ENCODE measurements at places on chromosomes 4 and X. TPM values are rescaled to one million over a fixed set of nuclear protein-coding genes. Genes with fewer than 3 reads are reported as not detected.
A peak's percentile ranks its signal among the peaks of the same experiment; 100 is the strongest.

Gene TCEAL7
- 2.2 TPM for total RNA-seq

Gene PLK4
- 10.4 TPM for total RNA-seq

- DNase-seq = no peak
Observed at GRCh38 chr4:94889523-94889922, 131.8 kb downstream of the BMPR1B start.

GRCh38 chrX:147920161-147920666 lies 8.5 kb downstream of the FMR1 start:
- DNase-seq = no peak

- no peak for DNase-seq
Observed at GRCh38 chr4:142345924-142346323, 500.2 kb downstream of the INPP4B start.

Gene CXCL3
- total RNA-seq = 1.8 TPM

Gene ADH1C
- not detected for total RNA-seq

Gene MSX1
- 6.8 TPM for total RNA-seq

DNA sequence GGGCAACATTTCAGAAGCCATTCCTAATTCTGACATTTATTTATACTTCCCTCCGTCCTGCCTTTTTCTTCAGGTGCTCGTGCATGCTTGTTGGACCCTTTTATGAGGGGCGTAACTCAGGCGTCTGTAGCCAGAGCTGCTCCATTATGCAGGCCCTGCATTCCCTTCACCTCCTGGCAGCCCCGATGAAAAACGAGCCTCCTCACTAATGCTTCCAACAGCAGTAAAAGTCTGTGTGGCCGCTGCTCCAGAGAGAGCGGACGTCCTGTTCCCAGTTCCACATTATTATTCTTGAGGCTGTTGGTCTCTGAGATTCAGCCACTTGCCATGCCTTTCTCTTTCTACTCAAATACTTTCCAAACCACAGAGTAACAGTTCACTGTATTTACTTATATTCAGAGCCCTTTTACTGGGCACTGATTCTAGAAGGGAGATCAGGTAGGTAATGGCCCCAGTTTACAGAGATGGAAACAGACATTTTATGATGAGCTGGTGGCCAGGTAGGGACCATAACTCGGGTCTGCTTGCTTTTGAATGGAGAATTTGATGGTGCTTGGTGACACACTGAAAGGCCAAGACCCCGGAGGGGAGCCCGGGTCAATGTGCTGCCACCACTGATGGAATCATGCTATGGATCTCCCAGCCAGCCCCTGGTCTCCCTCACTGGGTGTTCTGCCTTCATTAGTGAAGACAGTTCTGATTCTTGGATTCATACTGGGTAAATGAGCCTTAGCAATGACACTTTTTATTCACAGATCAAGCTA lies 101.0 kb downstream of the GATB start:
- DNase-seq = no peak

GRCh38 chrX:46036508-46036907 lies 508.7 kb downstream of the ZNF674 start:
- DNase-seq = no peak

- no peak for DNase-seq
Observed at GRCh38 chrX:12711435-12712040, 79.7 kb upstream of the PRPS2 start.

Gene GYPE
- 3.5 TPM for total RNA-seq

- no peak for DNase-seq
Observed at GRCh38 chr4:88753658-88754571, 56.3 kb upstream of the NAP1L5 start.

- DNase-seq = no peak
Observed at GRCh38 chrX:150848914-150849365, 49.5 kb downstream of the CD99L2 start.

- no peak for DNase-seq
Observed at GRCh38 chr4:20273793-20274192, 22.1 kb downstream of the SLIT2 start.

Gene UGT2A3
- not detected for total RNA-seq

DNA sequence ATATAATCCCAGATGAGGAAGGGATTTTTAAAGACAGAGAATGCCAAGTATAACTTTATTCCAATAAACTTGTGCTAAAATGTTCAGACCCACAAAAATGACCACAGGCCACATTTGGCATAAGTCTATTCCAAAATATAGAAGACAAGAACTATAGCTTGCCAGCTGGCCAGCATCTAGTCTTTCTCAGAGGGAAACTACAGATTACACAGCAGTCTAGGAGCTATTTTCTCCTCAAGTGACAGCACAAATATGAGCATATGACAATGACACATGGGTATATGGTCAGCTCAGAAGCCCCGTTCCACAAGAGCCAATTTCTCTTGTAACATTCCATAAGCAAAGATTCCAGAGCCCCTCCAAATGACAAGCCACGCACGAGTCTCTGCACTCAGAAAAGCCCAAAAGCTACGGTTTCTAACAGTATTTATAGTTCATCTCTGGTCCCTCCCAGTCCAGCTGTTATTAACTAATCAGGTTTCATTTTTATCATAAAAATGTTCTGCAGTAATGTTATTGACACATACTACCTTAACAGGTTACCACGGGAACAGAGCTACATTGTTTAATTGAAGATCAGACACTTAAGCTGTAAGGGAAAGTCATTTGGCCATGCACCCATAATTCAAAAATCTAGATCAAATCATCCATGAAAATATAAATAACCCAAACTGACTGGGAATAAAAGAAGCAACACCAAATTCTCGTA lies 70.3 kb downstream of the RAB28 start:
- DNase-seq = no peak

GRCh38 chrX:22912616-22913015 lies 87.1 kb upstream of the DDX53 start:
- DNase-seq = no peak

GRCh38 chr4:166625018-166625637 lies 609.2 kb downstream of the SPOCK3 start:
- no peak for DNase-seq

GRCh38 chr4:41751449-41752061 lies 3.0 kb upstream of the PHOX2B start:
- DNase-seq = no peak

Gene KIF4A
- total RNA-seq = 4.3 TPM

Gene BMPR1B
- total RNA-seq = 1.3 TPM

DNA sequence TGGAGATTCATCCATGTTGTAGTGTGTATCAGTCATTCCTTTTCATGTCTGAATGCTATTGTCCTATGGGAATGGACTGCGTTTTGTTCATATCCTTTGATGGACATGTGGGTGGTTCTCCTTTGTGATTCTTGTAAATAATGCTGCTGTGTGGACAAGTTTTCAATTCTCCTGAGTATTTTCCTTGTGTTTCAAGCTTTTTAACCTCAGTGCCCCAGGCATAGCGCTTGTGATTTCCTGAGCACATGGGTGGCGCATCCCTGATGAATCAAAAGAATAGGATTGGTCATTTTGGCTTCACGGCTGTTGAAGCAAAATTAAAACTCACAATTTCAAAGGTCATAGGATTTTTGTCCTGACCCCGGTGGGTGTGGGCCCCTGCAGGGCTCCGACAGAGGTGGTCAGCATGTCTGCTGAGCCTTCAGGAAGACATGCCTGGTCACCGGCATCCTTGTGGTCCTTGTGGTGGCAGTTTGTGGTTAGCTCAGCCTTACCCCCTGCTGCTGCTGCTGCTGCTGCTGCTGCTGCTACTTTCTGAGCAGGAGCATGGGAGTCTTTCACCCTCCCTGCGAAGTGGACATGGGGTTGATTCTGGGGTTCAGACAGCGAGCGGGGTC lies 30.0 kb downstream of the SHROOM2 start:
- peak; percentile 48 for DNase-seq

Gene GLRB
- total RNA-seq = not detected

- DNase-seq = no peak
Observed at GRCh38 chrX:17521871-17522693, 147.1 kb downstream of the NHS start.

Gene GUCY1A1
- total RNA-seq = 36.8 TPM

DNA sequence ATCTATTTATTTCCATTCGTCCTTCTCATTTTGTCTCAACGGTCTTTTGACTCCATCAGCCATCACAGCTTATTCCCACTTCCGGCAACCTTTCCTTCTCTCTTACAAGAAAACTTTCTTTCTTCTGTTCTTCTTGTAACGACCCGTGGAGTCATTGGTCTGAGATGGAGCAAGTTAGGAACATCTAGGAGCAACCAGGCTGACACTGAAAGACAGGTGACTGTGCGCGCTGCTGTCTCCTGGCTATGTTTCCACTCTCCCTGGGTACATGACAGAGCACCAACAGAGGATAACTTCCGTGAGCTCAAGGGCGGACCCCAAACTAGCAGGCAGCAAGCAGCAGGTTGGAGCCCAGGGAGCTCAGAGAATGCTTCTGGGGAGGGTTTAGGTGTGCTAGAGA lies 2.5 kb downstream of the FGF5 start:
- DNase-seq = no peak

Gene PDCL2
- not detected for total RNA-seq

Gene XKRX
- total RNA-seq = 1.1 TPM

Gene PDGFRA
- total RNA-seq = 294 TPM

GRCh38 chr4:26365537-26366150 lies 44.8 kb downstream of the RBPJ start:
- no peak for DNase-seq

DNA sequence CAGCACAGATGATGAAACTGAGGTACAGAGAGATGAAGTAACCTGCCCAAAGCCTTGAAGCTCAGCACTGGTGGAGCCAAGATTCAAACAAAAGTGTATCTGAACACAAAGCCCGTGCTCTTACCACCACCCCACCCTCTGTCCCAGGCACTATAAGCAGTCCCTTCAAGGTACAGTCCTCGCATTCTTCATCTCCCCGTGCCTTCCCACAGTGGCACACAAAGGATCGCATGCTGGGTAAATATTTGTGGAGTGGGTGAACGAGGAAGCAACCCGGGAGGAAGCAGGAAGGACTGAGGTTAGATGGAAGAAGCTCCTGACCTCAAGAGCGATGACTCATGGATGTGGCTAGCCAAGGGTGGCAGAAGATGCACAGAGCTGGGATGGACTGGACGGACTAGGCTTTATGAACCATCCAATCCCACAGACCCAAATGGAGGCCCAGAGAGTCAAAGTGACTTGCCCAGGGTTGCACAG lies 18.4 kb downstream of the IQSEC2 start:
- DNase-seq = peak; percentile 13

Gene GLRA2
- not detected for total RNA-seq

Gene FAM149A
- 2.2 TPM for total RNA-seq

Gene ANOS1
- total RNA-seq = 1.1 TPM

Gene SMIM43
- total RNA-seq = not detected

DNA sequence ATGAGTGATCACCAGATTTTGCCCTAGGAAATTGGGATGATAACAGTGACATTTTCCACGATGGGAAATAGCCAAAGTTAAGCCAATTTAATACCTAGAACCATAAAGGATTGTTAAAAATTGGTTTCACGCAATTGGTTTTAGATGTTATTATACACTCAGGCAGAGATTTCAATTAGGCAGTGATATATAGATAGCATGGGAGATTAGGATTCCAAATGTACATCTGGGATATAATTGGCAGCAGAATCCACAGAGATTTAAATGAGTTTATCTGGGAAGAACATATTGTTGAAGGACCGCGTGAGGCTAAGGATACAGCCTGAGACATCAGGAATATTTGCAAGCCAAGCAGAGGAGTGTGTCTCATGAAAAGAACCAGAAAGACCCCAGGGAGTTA lies 351.6 kb downstream of the GPM6A start:
- no peak for DNase-seq

Gene TMPRSS11A
- not detected for total RNA-seq

DNA sequence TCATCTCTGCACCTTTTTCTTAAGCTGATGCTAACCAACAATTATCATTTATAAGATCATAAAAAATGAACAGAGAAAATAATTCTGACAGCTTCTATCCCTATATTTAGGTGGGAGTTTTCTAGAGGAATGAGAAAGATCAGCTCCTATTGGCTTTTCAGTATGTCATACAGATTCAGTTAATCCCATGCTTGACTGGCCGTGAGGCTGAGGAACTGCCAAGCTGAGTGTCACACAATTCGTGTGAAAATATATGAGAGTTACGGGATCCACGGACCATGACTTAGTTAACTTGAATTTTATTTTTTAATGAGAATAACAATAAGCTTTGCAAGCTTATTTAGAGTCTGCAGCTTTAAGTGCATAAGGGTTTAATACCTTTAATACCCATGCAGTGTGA lies 37.5 kb downstream of the PHEX start:
- no peak for DNase-seq

- no peak for DNase-seq
Observed at GRCh38 chrX:17397074-17397473, 22.1 kb downstream of the NHS start.

DNA sequence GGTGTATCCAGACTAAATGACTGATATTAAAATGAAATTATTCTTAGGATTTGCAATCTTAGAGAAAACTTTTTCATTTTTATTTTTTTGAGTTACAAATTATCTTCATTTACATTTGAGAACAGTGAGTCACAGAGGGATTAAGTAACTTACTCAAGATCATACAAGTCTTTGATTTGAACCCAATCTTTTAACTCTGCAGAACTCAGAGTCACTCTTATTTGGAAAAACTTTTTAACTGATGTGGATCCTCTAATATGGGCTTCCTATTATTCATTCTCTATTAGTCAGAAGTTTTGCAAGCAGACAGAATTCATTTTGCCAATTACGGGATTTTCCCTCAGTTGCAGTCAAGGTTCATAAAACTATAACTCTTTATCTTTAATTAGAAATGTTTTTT lies 20.1 kb downstream of the HPRT1 start:
- no peak for DNase-seq

GRCh38 chr4:137213372-137214173 lies 318.7 kb downstream of the PCDH18 start:
- no peak for DNase-seq

DNA sequence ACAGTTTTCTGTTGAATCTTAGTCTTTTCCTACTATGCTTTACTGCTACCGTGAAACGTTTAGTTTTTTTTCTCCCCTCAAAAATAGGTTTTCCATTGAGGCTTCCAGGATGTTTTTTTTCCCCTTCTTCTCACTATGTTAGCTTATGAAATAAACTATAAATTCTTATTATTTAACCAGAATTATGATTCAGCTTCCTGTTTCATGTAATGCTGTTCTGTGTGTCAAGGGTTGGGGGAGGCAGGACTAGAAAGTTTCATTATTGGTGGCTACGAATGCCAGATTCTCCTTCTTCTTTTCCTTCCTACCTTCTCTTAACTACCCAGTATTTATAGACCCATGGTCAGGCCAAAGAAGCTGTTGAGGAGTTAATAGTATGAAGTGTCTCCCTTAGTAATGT lies 11.8 kb downstream of the CLCN5 start:
- no peak for DNase-seq

Gene CXCL6
- total RNA-seq = 138 TPM
